ENCODE measurements at places on chromosomes 6 and 20.

- DNase-seq = no peak
Measured at GRCh38 chr6:87669051-87669450, 33.0 kb downstream of the AKIRIN2 start.

- no peak for DNase-seq
Measured at GRCh38 chr6:152420696-152421095, 216.5 kb downstream of the SYNE1 start.

- no peak for DNase-seq
Measured at GRCh38 chr6:132270726-132271402, 130.4 kb downstream of the MOXD1 start.

DNA sequence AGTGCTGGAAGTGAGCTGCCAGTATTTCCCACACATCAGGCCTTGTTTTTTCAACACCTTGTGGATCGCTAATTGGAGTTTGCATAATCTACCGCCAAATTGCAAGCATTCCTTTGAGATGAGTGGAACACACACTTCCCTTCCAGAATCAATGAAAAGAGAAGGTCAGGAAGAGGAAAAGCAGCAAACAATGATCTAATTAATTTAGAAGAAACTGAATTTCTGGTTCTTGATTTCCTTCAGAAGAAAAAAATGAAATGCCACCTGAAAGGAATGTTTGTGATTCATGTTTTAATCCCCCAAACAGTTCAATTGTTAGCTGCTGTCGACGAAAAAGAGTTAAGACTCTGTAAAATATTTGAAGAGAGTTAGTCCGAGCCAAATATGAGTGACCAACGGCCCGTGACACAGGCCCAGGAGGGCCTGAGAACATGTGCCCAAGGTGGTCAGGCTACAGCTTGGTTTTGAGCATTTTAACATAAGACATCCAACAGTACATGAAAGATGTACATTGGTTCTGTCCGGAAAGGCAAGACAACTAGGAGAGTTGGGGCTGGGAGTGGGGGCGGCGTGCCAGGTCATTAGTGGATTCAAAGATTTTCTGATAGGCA lies 182.3 kb downstream of the MTFR2 start:
- DNase-seq = no peak

- no peak for DNase-seq
Measured at GRCh38 chr6:131060311-131060710, 2.7 kb downstream of the EPB41L2 start.

GRCh38 chr6:168138436-168138835 lies 59.4 kb upstream of the FRMD1 start:
- no peak for DNase-seq

DNA sequence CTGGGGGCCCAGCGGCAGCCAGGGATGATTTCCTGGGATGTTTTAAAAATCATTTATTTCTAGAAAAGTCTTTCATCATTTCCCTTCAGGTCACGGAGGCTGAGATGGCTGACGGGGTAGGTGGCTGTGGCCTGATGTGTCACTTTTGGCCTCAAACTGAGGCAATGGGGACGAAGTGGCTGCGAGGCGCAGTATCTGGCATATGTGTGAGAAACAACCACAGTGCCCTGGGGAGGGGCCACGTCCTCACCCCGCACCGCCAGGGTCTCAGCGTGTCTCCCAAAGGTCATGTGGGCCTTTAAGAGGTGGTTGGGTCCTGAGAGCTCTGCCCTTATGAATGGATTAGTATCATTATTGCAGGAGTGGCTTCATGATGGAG lies 120.0 kb downstream of the CEBPB start:
- no peak for DNase-seq

DNA sequence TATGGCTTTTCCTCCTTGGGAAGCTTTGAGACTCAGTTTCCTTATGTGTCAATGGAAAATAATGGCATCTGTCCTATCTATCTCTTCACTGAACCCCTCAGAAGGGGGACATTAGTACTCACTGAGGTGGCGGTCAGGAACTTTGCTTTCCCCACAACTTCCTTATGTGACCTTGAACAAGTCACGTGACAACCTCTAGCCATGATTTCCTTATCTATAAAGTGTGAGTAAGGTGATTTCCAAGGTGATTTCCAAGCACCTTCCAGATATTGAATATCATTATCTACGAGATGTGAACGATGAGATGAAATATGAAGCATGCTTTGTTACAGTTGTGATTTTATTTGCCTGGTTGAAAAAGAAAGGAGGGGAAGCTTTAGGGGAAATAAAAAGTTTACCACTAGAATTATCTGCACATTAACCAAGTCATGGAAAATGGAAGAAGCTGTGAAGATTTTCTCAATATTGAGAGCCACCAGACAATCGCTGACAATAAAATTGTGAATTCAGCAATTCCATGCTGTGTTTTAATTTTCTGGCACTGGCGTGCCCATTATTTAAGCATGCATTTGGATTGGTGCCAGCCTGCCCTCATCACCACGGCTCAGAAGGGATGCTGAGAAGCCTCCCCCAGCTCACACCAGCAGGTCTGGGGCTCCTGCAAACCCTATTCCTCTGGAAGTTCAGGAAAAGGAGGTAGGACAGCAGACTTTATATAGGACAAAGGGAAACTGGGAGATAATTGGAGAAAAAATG lies 255.3 kb downstream of the CD83 start:
- DNase-seq = no peak

DNA sequence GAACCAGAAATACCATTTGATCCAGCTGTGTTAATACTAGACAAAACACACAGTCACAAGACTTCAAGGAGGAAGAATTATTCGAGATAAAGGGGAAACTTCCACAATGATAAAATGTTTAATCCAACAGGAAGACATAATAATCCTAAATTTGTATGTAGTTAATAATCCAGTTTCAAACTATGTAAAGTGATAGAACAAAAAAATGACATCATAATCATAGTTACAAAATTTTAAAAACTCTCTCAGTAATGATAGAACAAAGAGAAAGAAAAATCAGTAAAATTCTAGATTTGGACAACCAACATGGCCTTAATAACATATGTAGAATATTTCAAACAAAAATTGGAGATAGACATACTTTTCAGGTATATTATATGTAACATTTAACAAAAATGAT lies 38.9 kb downstream of the LINC00237 start:
- no peak for DNase-seq

GRCh38 chr6:141726248-141726647 lies 406.5 kb upstream of the GJE1 start:
- no peak for DNase-seq
